Osteoblast (primary cell): ENCODE measurements at places on chromosomes 11 and 22. TPM values are rescaled to one million over a fixed set of nuclear protein-coding genes. Genes with fewer than 3 reads are reported as not detected.

TSPAN4 gene
- total RNA-seq = 168 and 186 TPM in 2 replicates

DNAJB7 gene
- not detected in 2 replicates for total RNA-seq

PRRG4 gene
- 0.29 and 0.36 TPM in 2 replicates for total RNA-seq

TRPC6 gene
- under 0.01 and 0.36 TPM in 2 replicates for total RNA-seq

SHISAL1 gene
- 52.5 and 57.2 TPM in 2 replicates for total RNA-seq

HEPACAM gene
- under 0.01 TPM in 1 of 2 replicates, not detected in the other for total RNA-seq

IFITM10 gene
- total RNA-seq = 15.0 and 18.1 TPM in 2 replicates

MS4A15 gene
- not detected in 2 replicates for total RNA-seq

WNT11 gene
- total RNA-seq = under 0.01 and 0.36 TPM in 2 replicates

NEFH gene
- total RNA-seq = under 0.01 and 0.36 TPM in 2 replicates

RASL10A gene
- not detected in 2 replicates for total RNA-seq

TTLL12 gene
- total RNA-seq = 29.0 and 29.2 TPM in 2 replicates

VWA5A gene
- 12.3 and 17.4 TPM in 2 replicates for total RNA-seq

CASP5 gene
- total RNA-seq = 0.36 TPM in 1 of 2 replicates, not detected in the other

CHST1 gene
- total RNA-seq = 1.1 and 1.5 TPM in 2 replicates

MN1 gene
- total RNA-seq = 4.7 and 6.2 TPM in 2 replicates

SYT8 gene
- total RNA-seq = 0.36 and 0.59 TPM in 2 replicates

RNF169 gene
- total RNA-seq = 32.6 and 32.7 TPM in 2 replicates

MS4A8 gene
- not detected in 2 replicates for total RNA-seq
